Upper lobe of right lung (tissue), 1 donor: ENCODE measurements at places on chromosomes 16 and 17. TPM values are rescaled to one million over a fixed set of nuclear protein-coding genes. Genes with fewer than 3 reads are reported as not detected.

GRCh38 chr17:74766413-74766812 is 9.7 kb downstream of the NAT9 start:
- H3K27ac ChIP-seq, result no peak overlapping the region
- DNase-seq, result no peak
- no peaks in the 10 kb centered on the region for H3K27me3 ChIP-seq
- H3K4me1 ChIP-seq, result no peaks in the 10 kb centered on the region

DNA sequence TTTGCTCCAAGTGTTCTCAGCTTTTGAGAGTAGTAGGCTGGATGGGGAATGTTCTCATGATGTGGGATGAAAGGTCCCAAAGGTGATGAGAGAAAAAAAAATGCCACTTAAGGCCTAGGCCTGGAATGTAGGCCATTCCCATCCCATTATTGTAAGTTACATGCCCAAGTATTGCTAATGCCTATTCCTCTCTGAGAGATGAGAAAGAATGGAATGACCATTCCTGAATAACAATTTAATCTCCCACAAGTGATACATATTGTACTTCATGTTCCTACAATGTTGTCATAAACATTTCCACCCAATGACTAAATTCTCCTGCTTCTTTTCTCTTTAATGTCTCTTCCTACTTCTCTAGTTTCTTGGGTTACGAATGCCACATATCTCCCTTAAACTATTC is 102.8 kb upstream of the KCNJ16 start:
- no peaks in the 10 kb centered on the region for H3K27me3 ChIP-seq
- no peaks in the 10 kb centered on the region for H3K36me3 ChIP-seq
- no peak for DNase-seq
- H3K4me1 ChIP-seq, result no peaks in the 10 kb centered on the region

Gene NATD1
- total RNA-seq, result 19.5 TPM

Gene SLC38A10
- total RNA-seq, result 87.3 TPM

DNA sequence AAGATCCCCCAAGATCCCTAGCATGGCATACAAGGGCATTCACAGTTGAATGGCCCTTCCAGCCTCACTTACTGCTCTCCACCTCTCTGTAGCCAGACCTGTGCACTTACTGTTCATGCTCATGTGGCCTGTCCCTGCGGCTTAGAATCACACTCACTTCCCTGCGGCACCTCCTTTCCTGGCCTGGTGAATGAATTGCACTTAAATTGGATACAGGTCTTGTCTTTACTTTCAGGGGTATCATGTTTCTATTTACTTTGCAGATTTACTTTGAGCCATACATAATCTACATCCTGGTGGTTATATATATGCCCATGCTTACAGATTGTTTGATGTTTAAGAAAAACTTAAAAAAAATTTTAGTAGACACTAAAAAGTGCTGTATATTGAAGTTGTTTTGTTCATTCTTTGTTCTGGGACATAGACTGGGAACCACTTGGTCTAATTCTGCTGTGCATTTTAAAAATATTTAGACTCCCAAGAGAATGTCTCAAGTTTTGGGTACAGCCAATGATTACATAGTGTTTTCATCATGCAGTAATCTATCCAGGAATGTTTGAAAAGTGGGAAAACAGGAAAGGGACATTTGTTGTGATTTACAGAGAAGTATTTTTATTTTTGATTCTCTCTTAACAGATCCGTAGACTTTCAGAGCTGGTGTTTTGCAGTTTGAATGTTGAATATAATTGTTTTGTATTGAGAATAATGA is 63.9 kb downstream of the NUP88 start:
- no peak overlapping the region for H3K27ac ChIP-seq
- peaks cover 89% of the 10 kb centered on the region for H3K36me3 ChIP-seq
- no peak for DNase-seq
- no peak overlapping the region for H3K4me3 ChIP-seq

GRCh38 chr17:74981979-74982662 is 5.3 kb upstream of the CDR2L start:
- H3K27me3 ChIP-seq, result no peaks in the 10 kb centered on the region
- H3K36me3 ChIP-seq, result no peaks in the 10 kb centered on the region
- H3K4me3 ChIP-seq, result peak overlapping the region; percentile 57
- peak; percentile 90 for DNase-seq

DNA sequence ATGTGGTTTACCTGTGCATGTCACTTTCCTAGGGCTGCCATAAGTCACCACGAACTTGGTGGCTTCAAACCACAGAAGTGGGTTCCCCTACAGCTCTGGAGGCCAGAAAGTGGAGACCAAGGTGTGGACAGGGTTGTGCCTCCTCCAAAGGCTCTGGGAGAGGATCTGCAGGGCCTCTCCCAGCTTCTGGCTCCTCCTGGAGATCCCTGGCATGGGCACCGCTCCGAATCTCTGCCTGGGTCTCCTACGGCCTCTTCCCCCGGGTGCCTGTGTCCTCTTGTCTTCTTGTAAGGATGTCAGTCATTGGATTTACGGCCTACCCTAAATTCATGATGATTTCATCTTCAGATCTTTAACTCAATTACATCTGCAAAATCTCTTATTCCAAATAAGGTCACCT is 2.5 kb upstream of the SRRM2 start:
- H3K4me3 ChIP-seq, result no peak overlapping the region
- no peak overlapping the region for H3K27ac ChIP-seq
- no peaks in the 10 kb centered on the region for H3K27me3 ChIP-seq
- no peaks in the 10 kb centered on the region for H3K36me3 ChIP-seq
- H3K4me1 ChIP-seq, result peaks cover 15% of the 10 kb centered on the region

- peaks cover 7% of the 10 kb centered on the region for H3K4me1 ChIP-seq
- peaks cover 5% of the 10 kb centered on the region for H3K27me3 ChIP-seq
- no peaks in the 10 kb centered on the region for H3K36me3 ChIP-seq
- no peak for DNase-seq
These were observed 6.5 kb downstream of the FDXR start for GRCh38 chr17:74866198-74866835.

GRCh38 chr16:66364117-66364958 is 2.2 kb upstream of the CDH5 start:
- no peak overlapping the region for H3K4me3 ChIP-seq
- H3K36me3 ChIP-seq, result no peaks in the 10 kb centered on the region
- no peaks in the 10 kb centered on the region for H3K27me3 ChIP-seq

DNA sequence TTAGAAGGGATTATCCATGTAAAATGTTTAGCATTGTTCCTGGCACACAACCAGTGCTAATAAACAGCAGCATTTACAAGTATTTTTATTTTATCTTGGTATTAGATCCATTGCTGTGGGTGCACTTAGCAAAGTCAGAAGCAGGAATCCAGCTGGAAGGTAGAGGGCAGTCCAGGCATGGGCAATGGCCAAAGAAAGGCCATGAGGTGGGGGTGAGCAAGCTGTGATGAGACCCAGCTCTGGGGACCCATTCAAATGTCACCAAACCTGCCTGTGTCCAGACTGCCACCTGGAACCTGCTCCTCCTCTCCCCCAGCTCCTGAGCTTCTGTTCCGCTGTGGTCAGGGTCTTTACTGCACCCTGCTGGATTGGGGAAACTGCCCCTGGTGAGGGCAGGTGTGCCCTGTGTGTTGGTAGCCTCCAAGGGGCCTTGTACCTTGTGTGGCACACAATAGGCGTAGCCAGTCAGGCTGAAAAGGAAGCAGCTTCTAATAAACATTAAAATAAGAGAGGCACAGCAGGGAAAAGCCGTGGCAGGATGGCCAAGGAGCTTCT is 118.0 kb upstream of the CRHR1 start:
- no peak overlapping the region for H3K27ac ChIP-seq
- DNase-seq, result no peak
- H3K4me1 ChIP-seq, result no peaks in the 10 kb centered on the region
- no peaks in the 10 kb centered on the region for H3K36me3 ChIP-seq
- peaks cover 6% of the 10 kb centered on the region for H3K27me3 ChIP-seq
